ENCODE measurements at places on chromosomes 16 and 17. TPM values are rescaled to one million over a fixed set of nuclear protein-coding genes. Genes with fewer than 3 reads are reported as not detected.

DNA sequence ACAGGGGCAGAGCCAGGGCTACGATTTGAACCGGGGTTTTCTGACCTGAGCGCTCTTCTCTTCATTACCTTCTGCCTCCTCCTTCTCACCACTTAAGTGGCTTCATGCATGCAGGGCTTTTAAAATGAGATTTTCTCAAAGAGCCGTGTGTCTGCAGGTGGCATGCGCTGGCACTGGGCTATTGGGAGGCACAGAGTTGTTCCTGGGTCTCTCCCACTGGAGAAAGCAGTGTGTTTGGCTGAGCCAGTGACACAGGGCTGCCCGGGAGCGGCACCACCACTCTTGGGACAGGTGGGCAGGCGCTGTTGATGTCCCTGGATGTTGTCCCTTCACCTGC is 218.8 kb upstream of the CHMP6 start:
- DNase-seq = no peak

Gene SOX9
- 13.7 TPM for total RNA-seq

Gene ITGA2B
- 0.85 TPM for total RNA-seq

GRCh38 chr16:8852534-8852933 is 16.3 kb downstream of the CARHSP1 start:
- no peak for DNase-seq

DNA sequence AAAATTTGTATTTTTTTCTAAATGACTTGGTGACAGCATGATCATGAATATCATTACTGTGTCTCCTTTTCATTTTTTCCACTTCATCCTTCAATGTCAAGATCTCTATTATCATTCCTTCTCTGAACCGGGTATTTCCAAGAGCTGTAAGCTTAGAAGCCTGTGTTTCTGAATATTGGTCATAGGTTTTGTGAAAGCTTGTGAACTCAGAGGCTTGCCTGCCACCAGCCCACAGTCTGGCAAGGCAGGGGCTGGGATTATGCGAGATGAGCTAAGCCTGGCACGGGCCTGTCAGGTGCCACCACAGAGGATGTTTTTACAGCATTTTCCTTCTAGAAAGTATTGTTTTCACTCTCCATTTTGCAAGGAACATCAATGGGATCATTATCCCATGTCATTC is 92.8 kb downstream of the MYH10 start:
- no peak for DNase-seq

All from heart left ventricle (tissue), 16 donors.